Activated CD4-positive, alpha-beta T cell treated with anti-CD3 and anti-CD28 coated beads, Interleukin-2, amount 10 ng/mL, durations not matched to agents 7 days and 5 days (primary cell): ENCODE measurements at places on chromosomes 16 and 17. TPM values are rescaled to one million over a fixed set of nuclear protein-coding genes. Genes with fewer than 3 reads are reported as not detected.

GRCh38 chr17:47840001-47840741 is 902 bp downstream of the SCRN2 start:
- DNase-seq: no peak

DNA sequence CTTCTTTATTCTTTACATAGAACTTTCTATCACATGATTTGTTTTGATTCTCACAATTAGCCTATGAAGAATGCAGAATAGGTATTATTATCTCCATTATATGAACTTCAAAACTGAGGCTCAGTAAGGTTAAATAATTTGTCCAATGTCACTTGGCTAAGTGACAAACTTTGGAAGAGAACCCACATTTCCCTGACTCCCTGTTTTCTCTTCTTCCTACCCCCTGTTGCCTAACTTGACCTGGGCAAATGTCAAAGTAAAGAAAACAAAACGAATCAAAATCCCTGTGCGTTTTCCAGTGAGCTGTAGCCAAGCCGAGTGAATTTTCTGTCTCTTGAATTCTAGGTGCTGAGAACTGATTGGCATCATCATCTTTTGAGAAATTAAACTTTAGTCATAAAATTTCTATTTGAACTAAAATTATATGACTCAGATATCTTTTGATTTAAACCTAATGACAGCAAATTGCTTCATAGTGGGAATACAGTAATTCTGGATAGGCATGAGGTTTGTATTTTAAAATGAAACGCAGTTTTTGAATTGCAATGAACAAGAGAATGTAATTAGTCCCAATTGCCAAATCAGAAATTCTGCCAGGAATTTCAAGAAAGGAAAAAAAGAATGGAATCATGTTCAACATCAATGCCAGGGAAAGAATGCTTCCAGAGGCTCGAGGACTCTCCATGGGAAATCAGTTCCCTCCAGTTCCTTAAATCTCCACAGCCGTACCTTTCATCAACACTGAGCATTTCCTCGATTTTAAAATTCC is 4.6 kb upstream of the NACA2 start:
- no peak for DNase-seq

DNA sequence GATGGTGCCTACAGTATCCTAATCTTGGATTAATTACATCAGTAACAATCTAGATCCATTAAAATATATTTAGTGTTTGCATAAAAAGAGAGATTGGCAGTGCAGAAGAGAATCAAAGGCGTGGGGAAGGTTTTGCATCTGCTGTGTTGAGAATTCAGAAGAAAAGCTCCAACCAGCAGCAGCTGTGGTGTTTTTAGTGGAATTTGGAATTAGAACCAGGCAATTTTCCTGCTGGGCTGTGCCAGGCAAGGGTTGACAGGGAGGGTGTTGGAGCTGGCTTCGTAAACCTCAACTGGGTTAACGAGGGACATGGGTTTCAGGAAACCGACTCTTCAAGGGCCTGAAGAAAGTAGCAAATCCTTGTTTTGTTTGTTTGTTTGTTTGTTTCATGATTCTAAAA is 107.8 kb upstream of the WSCD1 start:
- no peak for DNase-seq

GRCh38 chr16:782258-782657 is 5.9 kb downstream of the RPUSD1 start:
- no peak for DNase-seq

PARN gene
- total RNA-seq: 51.8 TPM

- DNase-seq: no peak
Observed at GRCh38 chr16:79348521-79349306, 251.8 kb downstream of the MAF start.

- no peak for DNase-seq
Observed at GRCh38 chr16:54275956-54276355, 10.6 kb downstream of the IRX3 start.

GRCh38 chr17:60631119-60631518 is 31.1 kb downstream of the PPM1D start:
- no peak for DNase-seq

ST6GALNAC1 gene
- total RNA-seq: 1.4 TPM

- no peak for DNase-seq
Observed at GRCh38 chr16:50235581-50235980, 30.8 kb upstream of the ADCY7 start.

ENPP7 gene
- not detected for total RNA-seq

AXIN1 gene
- total RNA-seq: 30.6 TPM

- DNase-seq: peak; percentile 37
Observed at GRCh38 chr16:26795184-26795583, 271.5 kb upstream of the C16orf82 start.

P4HB gene
- total RNA-seq: 499 TPM

DNA sequence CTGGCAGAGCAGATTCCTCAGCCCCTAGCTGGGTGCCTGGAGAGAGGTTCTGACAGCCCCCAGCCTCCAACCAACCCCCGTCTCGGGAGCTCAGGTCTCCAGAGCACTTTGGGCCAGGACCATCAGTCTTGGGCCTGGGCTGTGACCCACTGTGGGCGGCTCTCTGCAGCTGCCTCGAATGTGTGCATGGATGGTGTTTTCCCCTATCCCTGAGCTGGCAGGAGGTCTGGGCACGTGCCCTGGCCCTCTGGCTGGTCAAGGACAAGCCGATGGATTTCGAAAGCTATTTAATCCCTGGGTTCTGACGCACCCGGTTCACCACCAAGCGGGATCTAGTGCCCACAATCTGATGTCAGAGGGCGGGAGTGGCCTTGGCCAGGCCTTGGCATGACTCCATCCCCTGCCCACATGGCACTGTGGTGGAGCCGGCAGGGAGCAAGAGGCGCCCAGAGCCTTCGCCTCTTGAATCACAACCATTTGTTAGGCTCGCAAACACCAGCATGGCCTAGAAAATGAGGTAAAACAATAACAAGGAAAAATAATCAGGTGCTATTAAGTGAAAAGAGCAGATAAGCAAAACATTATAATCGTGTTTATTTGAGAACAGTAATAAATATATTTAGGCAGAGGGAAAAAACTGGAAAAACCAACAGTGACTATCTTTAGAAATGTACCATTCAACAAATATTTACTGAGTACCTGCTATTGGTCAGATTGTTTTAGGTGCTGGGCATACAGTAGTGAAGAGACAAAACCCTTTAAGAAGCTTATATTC is 69.3 kb upstream of the TOB1 start:
- no peak for DNase-seq

- no peak for DNase-seq
Observed at GRCh38 chr16:85655216-85656129, 33.3 kb downstream of the GINS2 start.

- no peak for DNase-seq
Observed at GRCh38 chr17:35725802-35726126, 5.7 kb upstream of the RASL10B start.

DNA sequence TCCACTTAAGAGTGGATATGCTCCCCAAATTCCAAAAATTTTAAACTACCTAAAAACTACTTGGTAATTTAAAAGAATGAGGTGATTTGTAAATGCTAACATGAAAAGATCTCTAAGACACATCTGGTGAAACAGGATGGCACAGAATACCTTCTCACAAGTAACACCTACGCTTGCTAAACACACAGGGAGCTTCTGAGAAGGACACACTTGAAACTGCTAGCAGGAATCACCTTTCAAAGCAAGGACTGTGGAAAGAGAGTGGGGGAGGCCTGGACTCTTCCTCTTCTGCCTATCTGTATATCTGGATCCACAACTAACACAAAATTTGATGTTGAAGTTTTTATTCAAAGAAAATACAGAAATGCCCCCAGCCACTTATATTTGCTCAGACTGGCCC is 52.4 kb downstream of the CYTH1 start:
- DNase-seq: no peak

ZNF821 gene
- total RNA-seq: 7.7 TPM

DNA sequence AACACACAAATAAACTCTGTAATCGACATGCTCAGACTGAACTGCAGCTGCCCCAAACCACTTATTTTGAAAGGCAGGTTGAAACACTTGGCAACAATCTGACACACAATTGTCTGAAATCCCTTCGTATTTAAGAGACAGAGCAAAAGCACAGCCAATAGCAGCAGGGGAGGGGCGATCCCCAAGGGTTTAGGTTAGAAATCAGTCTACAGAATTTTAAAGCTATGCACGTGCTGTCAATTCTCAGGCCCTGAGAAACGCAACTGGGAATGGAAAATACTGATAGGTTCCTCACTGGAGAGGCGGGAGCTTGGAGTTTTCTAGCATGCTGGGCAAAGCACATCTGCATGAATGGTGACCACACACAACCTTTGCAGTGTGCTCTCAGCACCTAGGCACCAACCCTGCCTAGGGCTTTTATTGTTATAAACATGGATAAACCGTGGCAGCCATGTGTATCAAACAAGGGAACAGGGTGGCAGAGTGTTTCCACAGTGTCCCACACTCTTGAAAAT is 168.0 kb downstream of the AATF start:
- DNase-seq: no peak

CMTM2 gene
- total RNA-seq: 0.97 TPM

- DNase-seq: no peak
Observed at GRCh38 chr17:4751932-4752331, 12.2 kb upstream of the CXCL16 start.

GRCh38 chr16:54389836-54390494 is 103.4 kb upstream of the IRX3 start:
- DNase-seq: no peak

- DNase-seq: no peak
Observed at GRCh38 chr17:35010093-35010492, 29.8 kb downstream of the LIG3 start.

SLC12A3 gene
- not detected for total RNA-seq

PRAC2 gene
- not detected for total RNA-seq

RASD1 gene
- 0.42 TPM for total RNA-seq
